ENCODE measurements at places on chromosomes 16 and 17. TPM values are rescaled to one million over a fixed set of nuclear protein-coding genes. Genes with fewer than 3 reads are reported as not detected.

EPN2 gene
- total RNA-seq: 36.2 TPM

OR3A3 gene
- total RNA-seq: not detected

CLEC18B gene
- total RNA-seq: 3.4 TPM

CDH11 gene
- 167 TPM for total RNA-seq

DNA sequence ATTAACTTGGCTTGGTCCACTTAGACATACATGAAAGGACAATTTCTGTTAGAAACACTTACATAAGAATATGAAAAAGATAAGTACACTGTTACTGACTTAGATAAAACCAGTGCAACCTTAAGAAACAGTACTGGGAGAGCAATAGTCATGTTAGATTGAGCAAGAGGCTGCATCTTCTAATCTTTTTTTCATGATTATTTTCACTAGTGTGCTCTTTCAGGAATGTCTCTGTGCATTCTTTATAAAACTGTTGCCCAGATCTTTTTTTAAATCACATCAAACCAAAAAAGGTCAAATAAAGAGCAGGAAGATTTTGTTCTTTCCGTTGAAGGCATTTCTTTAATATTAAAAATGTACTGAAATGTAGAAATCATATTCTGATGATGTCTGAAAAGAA is 100.7 kb upstream of the AXIN2 start:
- no peak for DNase-seq
- no peaks in the 10 kb centered on the region for H3K27me3 ChIP-seq
- no peak overlapping the region for H3K4me3 ChIP-seq
- peaks cover 11% of the 10 kb centered on the region for H3K4me1 ChIP-seq
- no peak overlapping the region for H3K27ac ChIP-seq

Data from neural progenitor cell (in vitro differentiated cells).